Effector memory CD8-positive, alpha-beta T cell (primary cell): ENCODE measurements at places on chromosomes 7 and 10.

- no peak for DNase-seq
Observed at GRCh38 chr7:95788258-95788657, 15.9 kb downstream of the DYNC1I1 start.

DNA sequence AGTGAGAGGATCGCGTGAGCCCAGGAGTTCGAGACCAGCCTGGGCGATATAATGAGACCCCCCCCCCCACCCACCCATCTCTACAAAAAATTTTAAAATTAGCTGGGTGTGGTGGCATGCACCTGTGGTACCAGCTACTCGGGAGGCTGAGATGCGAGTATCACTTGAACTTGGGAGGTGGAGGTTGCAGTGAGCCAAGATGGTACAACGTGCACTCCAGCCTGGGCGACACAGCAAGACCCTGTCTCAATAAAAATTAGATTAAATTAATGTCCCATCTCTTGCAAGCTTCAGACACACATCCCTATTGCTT, 391 bp upstream of the PROSER2 start:
- DNase-seq: no peak

GRCh38 chr7:805261-805660, 27.0 kb upstream of the SUN1 start:
- DNase-seq: no peak

DNA sequence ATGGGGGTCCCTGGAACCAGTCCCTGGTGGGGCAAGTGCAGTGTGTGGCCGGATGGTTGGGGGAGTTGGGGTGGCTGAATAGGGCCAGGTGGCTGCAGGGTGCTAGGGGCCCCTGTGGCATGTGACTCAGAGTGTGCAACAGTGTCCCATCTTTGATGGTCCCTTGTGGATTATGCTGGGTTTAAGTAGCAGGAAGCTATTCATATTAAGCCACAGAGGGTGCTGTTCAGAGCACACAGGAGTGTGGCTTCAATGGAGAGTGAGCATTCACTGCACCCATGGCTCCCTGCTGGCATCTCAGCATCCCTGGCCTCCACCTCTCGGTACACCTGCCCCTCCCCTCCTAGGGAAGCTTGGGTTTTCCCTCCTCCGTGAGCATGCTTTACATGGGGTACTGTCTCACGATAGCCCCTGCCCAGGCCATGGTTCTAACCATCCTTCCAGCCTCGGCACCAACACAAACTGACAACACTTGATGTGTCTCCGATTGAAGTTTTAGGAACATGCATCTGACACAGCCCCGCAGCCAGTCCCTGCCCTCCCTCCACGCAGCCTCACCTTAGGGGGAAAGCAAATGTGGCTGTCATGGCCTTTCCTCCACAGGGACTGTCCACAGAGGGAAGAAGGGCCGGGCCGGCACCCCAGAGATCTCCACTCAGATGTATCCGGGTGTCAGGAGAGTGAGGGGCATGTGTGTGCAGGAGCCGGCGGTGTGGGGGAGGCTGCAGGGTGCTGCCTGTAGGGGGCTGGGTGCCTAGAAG, 30.4 kb upstream of the PPIF start:
- DNase-seq: no peak

DNA sequence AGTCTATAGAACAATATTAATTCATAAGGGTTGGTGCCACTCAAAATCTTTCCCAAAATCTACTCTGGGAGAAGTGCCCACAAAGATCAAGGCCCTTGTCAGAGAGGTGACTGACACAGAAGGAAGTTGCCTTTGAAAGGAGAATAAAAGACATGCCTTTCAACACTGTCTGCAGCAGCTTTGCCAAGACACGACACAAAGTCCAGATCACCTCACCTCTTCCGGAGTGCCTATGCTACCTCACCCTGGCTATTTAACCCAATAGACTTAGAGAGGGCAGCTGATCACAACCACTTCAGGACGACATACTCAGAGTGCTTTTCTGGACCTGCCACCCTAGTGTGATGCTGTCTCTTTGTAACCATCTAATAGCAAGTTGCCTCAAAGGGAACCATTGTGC, 49.0 kb upstream of the YAE1 start:
- DNase-seq: no peak

GRCh38 chr10:18455086-18455884, 196.1 kb downstream of the NSUN6 start:
- DNase-seq: no peak

DNA sequence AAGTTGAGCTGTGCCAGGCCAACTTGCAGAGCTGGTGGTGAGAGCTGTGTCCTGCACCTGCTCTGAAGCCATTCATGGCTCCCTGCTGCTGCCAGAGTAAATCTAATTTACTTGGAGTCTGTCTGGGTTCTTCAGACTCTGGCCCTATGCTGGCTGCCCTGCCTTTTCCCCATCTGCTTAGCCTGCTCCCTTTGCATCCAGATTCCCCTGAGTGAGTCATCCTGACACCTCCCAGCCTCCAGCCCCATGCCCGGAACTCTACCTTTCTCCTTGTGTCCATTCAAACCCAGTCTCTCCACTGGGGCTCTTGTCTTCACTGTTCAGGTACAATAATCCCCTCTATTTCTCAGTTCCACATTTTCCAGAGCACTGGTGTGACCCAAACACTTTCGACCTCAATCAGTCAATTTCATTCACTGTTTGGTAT, 434.4 kb upstream of the ZMIZ1 start:
- no peak for DNase-seq

DNA sequence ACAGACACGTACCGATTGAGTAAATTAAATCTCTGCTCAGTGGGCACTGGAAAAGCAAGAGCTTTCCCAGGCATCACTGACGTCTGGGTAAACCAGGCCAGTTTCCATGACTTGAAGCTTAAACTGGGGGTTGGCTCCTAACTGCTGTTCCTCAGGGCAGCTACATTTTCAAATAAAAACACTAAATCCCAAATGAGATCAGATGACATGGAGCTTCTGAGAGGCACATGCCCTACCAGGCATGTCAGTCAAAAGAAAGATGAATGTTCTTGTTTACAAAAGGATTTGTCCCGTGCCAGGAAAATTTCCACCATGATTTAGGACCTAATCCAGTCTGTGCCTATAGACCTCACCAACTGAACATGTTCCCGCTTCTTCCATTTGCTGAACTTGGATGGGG, 220.2 kb downstream of the KCNMA1 start:
- no peak for DNase-seq

- DNase-seq: no peak
Observed at GRCh38 chr10:12822126-12822892, 179.2 kb downstream of the CCDC3 start.

GRCh38 chr7:1674161-1675035, 4.3 kb downstream of the ELFN1 start:
- DNase-seq: no peak

- peak; percentile 18 for DNase-seq
Observed at GRCh38 chr10:91909117-91909677, at the start of gene FGFBP3. Gene FGFBP3, minus strand, starts transcription at chr10:91909486. Its CDS starts 517 bp downstream, at chr10:91908969.

DNA sequence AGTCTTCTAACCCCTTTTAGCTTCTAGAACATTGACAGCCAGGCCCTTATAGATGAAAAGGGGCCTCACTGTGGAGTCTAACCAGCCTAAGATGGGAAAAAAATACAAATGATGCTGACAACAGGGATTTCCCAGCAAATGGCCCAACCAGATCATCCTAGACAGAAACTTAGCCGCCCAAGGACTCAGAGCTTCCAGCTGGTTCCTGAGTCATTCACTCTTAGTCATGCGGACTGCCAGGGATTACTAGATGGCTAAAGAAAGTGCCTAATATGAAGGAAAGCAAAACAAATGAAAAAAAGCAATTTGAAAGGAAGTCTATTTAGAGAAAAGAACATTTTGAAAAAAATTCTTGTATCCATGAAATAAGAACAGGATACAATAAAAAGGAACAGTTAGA, 23.7 kb downstream of the TSPAN14 start:
- no peak for DNase-seq

- DNase-seq: no peak
Observed at GRCh38 chr10:91111060-91111459, 109.4 kb upstream of the PCGF5 start.

DNA sequence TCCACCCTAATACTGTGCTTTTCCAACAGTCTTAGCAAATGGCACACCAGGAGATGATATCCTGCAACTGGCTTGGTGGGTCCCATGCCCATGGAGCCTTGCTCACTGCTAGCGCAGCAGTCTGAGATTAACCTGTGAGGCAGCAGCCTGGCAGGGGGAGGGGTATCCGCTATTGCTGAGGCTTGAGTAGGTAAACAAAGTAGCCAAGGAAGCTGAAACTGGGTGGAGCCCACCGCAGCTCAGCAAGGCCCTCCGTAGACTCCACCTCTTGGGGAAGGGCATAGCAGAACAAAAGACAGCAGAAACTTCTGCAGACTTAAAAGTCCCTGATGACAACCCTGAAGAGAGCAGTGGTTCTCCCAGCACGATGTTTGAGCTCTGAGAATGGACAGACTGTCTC, 399.0 kb downstream of the CCSER2 start:
- no peak for DNase-seq

DNA sequence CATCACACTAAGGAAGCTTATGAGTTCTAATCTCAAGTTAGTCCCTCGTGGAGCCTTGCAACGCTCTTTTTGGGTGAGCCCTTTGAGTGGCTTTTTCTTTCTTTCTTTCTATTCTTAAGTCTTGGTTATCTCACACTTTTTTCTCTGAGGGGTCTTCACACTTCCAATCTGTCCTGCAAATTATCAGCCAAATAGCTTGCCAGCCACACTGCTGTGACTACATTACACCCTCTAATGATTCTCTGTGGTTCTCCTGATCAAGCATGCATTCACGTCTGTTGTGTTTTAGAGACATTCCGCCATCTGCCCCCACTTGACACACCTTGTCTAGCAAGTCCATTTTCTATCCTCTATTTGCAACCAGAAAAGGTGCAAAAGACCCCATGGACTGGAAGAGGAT, 340.2 kb downstream of the THSD7A start:
- DNase-seq: no peak

DNA sequence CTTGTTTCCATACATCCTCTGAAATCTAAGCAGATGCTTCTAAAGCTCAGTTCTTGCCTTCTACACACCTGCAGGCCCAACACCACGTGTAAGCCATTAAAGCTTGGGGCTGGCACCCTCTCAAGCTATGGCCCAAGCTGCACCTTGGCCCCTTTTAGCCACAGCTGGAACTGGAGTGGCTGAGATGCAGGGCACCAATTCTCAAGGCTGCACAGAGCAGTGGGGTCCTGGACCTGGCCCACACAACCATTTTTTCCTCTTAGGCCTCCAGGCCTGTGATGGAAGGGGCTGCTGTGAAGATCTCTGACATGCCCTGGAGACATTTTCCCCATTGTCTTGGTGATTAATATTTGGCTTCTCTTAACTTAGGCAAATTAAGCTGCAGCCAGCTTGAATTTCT, 38.8 kb upstream of the ZMYND11 start:
- no peak for DNase-seq

- DNase-seq: no peak
Observed at GRCh38 chr7:68295386-68295785, 1298.8 kb downstream of the TYW1 start.

DNA sequence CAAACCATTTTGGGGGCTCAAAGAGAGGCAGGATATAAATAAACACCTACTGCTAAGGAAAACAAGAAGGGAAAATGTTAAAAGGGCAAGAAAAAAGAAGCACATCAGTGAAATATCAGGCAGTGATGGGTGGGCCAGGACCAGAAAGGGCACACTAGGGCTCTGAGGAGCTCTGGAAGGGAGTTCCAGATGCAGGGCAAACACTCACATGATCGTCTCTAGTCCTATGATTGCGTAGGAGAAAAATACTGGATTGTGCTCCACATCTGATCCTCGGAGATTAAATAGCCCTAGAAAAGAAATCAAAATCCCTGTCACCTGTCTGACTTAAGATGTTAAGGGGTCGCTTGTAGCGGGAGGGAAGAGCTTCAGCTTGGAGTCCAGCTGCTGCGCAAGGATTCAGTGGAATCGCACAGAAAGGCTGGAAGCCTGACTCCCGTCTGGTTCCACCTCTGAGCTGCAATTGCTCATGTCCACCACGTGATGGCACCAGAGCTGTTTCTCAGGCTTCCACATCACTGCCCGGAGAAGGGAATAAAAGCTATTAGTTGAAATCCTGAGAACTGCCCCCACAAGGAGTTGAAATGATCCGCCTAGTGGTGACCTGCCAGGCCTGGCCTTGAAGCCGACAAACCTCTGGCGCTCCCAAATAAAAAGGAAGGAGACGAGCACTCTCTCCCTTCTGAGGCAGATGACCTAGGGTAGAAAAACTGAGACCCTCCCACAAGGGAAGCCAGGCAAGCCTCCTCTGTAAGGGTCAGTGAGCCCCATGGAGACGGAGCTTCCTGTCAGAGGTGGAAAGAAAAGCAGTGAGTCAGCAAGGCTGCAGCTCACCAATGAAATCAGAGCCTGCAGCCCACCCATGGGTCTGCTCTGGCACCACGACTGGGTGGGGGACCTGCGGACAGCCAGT, 39.2 kb downstream of the XPNPEP1 start:
- DNase-seq: peak; percentile 58

DNA sequence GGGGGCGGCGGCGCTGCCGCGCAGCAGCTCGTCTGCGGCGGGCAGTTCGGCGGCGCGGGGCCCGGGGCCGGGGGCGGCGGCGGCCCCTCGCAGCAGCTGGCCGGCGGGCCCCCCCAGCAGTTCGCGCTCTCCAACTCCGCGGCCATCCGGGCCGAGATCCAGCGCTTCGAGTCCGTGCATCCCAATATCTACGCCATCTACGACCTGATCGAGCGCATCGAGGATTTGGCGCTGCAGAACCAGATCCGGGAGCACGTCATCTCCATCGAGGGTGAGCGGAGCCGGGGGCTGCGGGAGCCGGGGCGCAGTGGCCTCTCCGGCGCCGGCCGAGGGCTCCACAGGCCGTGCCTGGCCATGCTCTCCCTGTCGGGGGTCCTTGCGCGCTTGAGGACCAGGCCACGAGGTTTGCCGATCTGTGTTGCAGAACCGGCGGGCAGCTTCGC, 548 bp downstream of the AGAP3 start:
- DNase-seq: no peak

DNA sequence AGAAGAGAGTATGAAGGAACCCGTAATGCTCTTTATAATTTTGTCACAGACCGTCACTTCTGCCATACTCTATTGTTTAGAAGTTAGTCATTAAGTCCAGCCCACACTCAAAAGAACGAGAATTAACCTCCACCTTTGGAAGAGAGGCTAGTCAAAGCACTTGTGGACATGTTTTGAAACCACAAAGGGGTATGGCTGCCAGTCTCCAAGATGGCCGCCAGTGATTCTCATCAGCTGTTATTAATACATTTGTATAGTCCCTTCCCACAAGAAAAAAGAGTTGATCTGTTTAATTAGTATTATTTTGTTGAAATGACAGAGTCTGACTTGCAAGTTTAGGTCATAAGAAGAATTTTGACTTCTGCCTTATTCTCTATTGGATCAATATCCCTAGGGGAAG, 23.2 kb upstream of the VOPP1 start:
- DNase-seq: no peak
